NCI-H524 (cell line): ENCODE measurements at places on chromosomes 1 and 21.

DNA sequence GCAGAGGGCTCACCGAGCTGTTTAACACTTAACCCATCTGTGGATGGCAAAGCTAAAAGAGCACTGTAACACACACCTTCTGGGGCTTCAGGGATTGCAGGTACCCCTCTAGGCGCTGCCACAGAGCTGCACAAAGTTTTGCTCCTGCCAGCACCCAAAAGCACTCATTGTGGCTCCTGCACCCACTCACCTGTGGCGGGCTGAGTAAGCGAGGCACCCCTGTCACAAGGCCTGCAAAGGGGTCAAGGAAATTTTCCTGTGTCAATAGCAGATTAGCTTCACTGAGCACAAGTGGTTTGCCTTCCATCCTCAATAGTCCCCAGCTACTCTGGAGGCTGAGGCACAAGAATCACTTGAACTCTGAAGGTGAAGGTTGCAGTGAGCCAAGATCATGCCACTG is 29.5 kb upstream of the KCNK1 start:
- no peak for DNase-seq

GRCh38 chr1:152343006-152343405 is 16.8 kb downstream of the FLG2 start:
- no peak for DNase-seq

DNA sequence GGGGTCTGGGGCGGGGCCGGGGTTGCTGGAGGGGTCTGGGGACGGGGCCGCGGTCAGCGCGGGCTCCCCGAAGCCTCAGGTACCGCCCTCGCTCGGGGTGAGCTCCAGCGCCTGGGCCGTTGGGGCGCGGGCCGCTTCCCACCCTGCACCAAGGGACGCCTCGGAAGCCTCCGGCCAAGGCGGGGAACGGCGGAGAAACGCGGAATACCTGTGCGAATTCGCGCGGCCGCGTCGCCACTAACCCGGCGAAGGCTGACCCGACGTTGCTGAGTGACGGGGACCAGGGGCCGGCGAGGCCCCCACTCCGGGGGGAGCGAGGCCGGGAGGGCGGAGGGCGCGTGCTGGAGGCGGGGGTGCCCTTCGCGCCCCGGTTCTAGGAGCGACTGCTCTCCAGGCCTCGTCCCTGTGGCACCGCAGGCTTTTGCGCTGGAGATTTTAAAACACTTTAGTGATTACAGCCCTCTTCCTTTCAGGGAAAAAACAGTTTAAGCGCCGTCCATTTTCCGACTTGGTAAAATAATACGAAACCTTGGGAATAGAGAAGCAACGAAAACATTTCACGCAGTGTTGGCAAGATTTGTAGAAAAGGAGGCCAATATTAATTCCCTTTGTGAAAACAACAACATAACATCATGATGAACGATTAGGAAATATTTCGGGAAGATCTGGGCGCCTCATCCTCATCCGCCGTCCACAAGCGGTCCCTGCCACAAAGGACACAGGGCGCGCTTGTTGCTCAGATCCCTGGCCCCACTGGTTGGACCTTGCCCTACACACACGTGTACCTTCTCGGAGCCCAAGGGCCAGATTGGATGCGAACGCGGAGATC is 971 bp upstream of the GNG4 start:
- DNase-seq, result peak; percentile 47

- DNase-seq, result no peak
Observed at GRCh38 chr1:43315481-43315880, 14.7 kb downstream of the TIE1 start.

- DNase-seq, result no peak
Observed at GRCh38 chr1:180181048-180181447, 26.4 kb downstream of the QSOX1 start.

GRCh38 chr1:39990428-39990827 is 35.5 kb downstream of the MFSD2A start:
- no peak for DNase-seq

GRCh38 chr21:26686278-26686677 is 113.2 kb upstream of the CYYR1 start:
- peak; percentile 40 for DNase-seq

DNA sequence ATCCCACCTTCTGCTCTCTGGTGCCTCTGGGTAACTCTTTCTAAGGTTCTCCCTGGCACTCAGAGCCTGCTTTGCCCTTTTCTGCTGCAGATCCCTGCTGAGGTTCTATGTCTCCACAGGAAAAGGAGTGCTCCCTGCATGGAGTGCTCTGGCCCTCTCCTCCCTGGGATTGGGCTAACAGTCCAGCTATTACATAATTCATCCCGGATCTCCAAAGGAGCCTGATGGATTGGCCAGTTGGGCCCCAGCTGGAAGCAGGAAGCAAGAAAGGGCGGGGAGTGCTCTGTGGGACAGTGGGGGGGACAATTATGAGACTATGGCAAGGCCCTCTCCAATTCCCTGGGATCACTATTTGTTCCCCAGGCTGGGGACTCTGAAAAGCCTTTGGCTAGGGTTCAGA is 51.9 kb upstream of the GOLT1A start:
- no peak for DNase-seq

DNA sequence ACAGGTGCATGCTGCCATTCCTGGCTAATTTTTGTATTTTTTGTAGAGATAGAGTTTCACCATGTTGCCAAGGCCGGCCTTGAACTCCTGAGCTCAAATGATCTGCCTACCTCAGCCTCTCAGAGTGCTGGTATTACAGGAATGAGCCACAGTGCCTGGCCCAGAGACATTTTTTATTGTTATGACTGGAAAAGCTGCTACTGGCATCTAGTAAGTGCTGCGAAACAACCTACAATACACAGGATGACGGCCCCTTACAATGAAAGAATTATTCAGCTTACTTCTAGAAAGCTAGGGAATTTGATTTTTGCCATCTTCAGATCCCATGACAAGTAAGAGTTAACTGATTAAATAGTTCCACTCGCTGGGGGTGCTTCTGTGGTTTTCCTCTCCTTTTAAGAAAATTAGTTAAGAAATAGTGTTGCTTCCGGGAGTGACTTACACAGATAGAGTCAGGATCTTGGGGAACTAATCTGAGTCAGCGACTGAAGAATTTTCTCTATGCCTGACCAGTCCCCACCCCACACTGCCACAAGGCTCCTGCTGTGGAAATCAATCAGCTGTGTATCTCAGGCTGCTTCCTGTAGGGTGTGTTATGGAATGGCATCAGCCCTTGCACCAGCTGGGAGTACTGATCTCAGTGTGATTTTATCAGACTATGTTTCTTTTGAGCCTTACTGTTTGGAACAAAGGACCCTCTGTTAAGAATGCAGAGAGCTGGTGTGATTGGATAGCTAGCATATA is 93.0 kb upstream of the BMP8A start:
- no peak for DNase-seq

DNA sequence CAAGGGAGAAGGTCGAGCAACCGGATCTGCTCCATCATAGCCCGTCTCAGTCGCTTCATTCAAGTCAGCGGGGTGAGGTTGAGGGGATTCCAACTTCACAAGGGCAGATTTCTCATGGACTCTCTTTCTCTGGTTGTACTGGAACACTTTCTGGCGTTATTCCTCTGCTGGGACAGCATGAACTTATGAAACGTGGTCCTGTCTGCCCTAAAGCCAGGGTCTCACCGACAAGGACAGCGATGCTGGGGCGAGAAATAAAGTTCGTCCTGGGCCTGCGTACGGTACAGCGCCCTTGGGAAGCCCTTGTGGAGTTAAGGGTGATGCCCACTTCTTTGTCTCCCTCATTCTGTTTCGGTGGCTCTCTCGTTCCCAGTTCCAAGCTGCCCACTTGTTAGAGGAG is 1.3 kb upstream of the FLVCR1 start:
- no peak for DNase-seq

DNA sequence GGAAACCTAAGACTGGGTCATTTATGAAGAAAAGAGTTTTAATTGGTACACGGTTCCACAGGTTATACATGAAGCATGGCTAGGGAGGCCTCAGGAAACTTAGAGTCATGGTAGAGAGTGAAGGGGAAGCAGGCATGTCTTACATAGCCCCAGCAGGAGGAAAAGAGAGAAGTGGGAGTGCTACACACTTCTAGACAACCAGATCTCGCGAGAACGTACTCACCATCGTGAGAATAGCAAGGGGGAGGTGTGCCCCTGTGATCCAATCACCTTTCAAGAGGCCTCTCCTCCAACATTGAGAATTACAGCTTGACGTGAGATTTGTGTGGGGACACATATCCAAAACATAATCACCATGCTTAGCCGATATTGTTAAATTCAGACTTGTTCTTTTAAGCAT is 62.8 kb downstream of the DYRK1A start:
- DNase-seq, result no peak

DNA sequence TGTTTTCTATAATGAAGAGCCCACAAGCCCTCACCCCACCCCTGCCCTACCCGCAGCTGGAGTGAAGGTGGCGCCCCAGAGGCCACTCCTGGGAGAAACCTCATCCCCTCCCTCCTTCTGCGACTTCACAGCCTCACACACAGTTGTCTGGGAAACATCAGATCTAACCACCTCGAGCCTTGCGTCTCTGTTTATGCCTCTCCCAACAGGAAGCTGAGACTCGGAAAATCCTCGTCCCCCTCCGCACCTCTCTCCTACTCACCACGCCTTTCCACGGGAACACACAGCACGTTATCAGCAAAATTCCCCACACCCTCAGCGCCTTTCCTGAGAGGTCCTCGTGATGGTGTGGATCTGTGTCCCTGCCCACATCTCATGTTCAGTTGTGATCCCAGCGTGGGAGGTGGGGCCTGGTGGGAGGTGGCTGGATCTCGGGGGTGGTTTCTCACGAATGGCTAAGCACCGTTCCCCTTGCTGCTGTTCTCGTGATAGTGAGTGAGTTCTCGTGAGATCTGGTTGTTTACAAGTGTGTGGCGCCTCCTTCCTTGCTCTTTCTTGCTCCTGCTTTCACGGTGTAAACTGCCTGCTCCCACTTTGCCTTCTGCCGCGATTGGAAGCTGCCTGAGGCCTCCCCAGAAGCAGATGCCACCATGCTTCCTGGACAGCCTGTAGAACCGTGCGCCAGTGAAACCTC is 190.6 kb downstream of the KIF26B start:
- DNase-seq, result no peak

GRCh38 chr1:228735871-228736586 is 750 bp downstream of the RHOU start:
- no peak for DNase-seq

DNA sequence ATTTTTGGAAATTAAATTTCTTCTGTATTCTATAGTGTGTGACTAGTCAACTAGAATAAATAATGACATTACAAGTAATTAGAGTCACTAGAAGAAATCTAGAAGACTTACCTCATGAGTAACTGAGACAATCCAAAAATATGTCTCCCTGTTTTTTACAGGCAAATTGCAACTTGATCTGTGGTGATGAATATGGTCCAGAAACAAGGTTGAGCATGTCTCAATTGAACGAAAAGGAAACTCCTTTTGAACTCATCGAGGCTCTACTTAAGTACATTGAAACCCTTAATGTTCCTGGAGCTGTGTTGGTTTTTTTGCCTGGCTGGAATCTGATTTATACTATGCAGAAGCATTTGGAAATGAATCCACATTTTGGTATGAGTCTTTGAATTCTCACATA is 36.7 kb downstream of the DHX9 start:
- no peak for DNase-seq

GRCh38 chr1:205514211-205515142 is 10.0 kb downstream of the CDK18 start:
- DNase-seq, result no peak

- no peak for DNase-seq
Observed at GRCh38 chr21:38659936-38660332, 145.8 kb upstream of the ETS2 start.

DNA sequence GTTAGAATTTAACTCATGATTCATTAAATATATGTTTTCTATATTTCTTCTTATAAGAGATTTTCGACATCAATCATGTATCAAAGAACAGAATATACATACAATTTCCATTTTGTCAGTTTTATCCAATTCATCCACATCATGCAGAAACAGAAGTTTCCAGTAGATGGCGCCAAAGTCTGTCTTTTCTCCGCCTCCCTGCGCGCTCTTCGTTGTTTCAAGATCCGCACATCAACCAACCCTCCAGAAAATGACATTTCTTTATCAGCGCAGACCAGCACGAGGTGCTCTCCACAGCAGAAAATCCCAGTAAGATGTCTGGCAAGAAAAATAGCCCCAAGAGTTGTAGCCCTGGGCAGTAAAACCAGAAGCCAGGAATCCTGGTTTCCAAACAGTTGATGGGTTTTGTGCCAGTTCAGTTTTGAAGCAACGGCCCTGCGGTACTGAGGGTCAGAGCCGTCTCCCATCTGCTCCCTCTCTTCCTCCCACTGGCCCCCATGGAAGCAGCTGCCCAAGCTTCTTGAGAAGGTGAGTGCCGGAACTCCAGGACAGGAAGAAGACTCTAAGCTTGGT is 38.6 kb upstream of the GPR137B start:
- DNase-seq, result peak; percentile 9

GRCh38 chr1:5239911-5240310 is 585.5 kb downstream of the AJAP1 start:
- DNase-seq, result no peak

DNA sequence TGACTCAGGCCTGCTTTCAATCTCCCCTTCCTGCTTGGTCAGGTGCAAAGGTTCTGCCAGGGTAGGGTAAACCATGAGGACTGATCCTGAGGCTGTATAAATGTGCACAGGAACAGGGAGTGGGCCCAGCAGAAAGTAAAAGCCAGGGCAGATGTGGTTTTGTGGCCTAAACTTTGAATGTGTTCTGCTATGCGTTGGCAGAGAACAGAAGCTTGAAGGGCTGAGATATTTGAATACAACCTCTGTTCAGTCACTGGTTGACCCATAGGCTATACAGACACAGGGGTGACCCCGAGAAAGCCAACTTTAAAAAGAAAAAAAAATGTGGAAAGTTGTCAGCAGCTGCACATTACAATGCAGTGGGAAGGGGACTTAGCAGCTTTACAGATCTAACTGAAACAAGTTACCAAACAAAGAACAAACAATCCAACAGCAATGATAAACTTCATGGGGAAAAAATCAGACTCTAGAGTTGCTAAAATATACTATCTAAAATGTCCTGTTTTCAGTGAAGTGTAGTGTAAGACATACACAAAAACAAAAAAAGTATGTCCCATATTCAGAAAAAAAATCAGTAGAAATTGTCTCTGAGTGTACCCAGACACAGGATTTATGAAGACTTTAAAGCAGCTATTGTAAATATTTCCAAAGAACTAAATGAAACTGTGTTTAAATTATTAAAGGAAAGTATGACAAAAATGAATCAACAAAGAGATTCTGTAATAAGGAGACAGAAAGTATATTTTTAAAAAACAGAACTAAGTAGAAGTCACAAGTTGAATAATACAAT is 216.1 kb downstream of the RPS6KC1 start:
- DNase-seq, result no peak

- DNase-seq, result no peak
Observed at GRCh38 chr1:201728731-201729130, 100.2 kb upstream of the IPO9 start.

GRCh38 chr21:42012344-42012743 is 2.2 kb upstream of the ZBTB21 start:
- DNase-seq, result no peak

DNA sequence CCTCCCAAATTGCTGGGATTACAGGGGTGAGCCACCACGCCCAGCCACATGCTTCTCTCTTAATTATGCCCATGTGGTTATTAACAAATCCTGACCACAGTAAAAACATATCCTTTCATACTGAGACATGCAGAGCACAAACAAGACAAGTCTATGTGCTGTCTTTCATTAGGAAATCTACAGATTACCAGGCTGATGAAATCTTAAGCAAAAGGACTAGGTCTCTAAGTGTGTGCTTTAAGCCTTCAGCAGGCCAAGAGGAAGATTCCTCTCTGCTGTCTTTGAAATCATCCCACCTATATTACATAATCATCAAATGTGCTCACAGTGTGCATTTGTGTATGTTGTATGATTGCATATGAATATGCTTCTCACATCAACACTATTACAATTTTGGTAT is 419.3 kb downstream of the KCTD3 start:
- no peak for DNase-seq

- no peak for DNase-seq
Observed at GRCh38 chr21:33998402-33998801, 75.0 kb upstream of the MRPS6 start.
